ENCODE measurements at places on chromosomes 1 and 21.

- DNase-seq = peak; percentile 88
These were observed at the start of the genes CFAP57 and EBNA1BP2 for GRCh38 chr1:43171876-43172526. Gene CFAP57 (plus strand): TSS chr1:43172330. CDS start chr1:43172754, 424 bp downstream. Gene EBNA1BP2 (minus strand): TSS chr1:43172290. CDS start chr1:43172118, 172 bp downstream.

GRCh38 chr1:204713541-204713940 lies 28.0 kb upstream of the LRRN2 start:
- no peak for DNase-seq

GRCh38 chr1:23799570-23800399 lies 769 bp downstream of the GALE start:
- DNase-seq = no peak

DNA sequence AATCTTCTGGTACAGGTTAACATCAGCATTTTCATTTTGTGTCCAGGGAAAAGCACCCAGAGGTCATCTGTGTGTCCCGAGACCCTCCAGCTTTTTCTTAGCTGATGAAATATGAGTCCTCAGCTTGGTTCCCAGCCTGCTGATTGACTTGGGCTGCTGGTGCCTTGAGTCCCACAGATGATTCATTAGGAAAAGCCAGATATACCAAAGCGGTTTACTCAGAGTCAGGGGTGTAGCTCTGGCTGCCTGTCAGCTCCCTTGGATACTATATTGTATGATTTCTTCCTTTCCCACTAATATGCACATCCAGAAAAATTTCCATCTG lies 43.7 kb upstream of the MAB21L3 start:
- DNase-seq = no peak

GRCh38 chr1:89271341-89272015 lies 1.2 kb downstream of the GBP5 start:
- DNase-seq = no peak

- DNase-seq = no peak
These were observed 35.9 kb upstream of the ZRANB2 start for GRCh38 chr1:71116729-71117128.

GRCh38 chr1:101392552-101392951 lies 155.7 kb downstream of the S1PR1 start:
- DNase-seq = no peak

DNA sequence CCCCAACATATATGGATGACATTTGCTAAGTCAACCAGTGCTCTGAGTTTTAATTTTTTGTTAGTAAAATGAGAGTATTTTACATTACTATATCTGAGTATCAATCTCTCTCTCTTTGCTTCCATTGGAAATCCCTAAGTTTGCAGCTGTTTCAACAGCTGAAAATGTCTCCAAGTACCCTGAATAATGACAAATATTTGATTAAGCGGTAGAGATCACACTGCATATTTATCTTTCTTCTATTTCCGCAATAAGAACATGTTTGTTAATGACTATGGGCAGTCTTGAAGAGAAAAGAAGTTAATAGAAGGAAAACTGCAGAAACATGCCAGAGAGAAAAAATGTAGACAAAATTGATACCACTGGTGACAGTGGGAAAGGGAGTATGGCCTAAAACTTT lies 1117.5 kb downstream of the NCAM2 start:
- no peak for DNase-seq

- no peak for DNase-seq
These were observed 19.0 kb upstream of the AGO1 start for GRCh38 chr1:35863881-35864625.

DNA sequence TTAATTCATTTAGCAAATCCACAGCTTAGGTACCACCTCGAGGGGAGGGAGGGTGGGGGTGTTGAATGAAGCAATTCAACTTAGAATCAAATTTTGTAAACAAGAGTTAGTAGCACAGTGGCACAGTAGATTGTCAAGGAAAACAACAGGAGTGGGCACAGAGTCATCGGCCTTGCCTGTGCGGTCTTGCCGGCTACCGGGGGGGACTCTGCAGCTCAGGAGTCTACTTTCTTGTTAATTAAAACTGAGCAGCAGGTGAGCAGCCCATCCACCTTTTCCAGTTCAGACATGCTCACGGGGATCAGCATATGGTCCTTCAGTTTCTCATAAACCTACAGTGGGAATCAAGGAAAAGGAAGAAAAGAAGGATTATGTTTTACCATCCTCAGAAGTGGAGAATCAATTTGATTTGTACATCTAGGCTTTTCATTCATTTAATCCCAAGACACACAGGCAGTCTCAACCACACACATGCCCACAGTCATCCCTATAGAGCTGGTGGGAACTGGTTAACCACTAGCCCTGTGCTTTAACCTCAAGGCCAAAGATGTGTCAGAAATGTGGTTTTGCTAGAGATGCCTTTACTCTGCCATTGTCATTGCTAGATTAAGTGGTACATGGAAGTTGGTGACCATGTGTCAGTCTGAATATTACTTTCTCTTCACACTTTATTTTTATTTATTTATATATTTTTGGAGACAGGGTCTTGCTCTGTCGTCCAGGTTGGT lies 45.0 kb upstream of the BCL10 start:
- DNase-seq = no peak

DNA sequence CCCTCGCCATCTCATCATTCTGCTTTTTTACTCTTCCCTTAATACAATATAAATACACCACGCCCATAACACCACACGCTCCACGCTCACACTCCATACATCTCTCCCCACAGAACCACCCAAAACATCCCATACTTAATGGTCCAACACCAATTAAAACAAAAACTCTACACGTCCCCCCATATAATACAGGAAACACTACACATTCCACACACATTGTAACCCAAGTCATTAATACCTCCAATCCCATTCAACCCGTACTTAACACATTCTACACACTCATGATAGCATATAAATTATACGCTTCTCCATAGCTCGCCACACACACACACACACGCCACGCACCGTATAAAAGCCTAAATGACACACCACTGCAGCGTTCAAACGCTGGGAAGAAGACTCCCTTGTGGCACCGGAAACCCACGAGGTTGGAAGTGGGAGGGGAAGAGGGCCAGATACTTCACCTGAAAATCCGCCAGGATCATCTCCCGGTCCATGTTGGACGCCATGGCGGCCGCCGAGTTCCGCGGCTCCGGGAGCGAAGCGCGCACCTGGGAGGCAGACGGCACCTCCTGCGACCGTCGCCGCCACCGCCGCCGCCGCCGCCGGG lies 659 bp downstream of the FAF1 start:
- DNase-seq = no peak

DNA sequence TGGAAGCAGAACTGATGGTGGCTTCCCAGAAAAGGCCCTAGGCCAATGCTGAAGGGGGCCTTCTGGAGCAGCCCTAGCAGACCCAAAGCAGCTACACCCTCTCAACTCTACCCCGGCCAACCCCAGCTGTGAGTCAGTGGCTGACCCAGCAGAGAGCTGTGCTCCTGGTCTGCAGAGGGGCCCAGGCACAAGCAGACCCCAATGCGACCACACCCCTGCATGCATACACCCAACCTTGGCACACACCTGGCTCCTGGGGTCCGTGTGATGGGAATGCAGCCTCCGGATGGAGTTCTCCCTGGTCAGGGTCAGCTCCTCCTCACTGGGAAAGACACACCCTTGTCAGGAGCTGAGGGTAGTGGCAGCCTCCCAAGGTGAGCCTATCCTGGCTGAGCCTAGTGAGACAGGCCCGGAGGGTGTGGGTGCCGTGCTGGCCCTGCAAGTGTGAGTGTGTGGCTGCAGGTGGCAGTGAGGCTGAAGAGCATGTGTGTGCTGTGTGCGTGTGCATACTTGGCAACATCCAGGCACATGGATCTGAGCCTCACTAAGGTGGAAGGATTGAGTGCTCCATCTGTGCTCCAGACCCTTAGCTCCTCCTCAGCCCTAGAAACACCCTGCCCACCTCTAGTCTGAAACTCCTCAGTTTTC lies 3.9 kb upstream of the ARHGAP30 start:
- DNase-seq = no peak

DNA sequence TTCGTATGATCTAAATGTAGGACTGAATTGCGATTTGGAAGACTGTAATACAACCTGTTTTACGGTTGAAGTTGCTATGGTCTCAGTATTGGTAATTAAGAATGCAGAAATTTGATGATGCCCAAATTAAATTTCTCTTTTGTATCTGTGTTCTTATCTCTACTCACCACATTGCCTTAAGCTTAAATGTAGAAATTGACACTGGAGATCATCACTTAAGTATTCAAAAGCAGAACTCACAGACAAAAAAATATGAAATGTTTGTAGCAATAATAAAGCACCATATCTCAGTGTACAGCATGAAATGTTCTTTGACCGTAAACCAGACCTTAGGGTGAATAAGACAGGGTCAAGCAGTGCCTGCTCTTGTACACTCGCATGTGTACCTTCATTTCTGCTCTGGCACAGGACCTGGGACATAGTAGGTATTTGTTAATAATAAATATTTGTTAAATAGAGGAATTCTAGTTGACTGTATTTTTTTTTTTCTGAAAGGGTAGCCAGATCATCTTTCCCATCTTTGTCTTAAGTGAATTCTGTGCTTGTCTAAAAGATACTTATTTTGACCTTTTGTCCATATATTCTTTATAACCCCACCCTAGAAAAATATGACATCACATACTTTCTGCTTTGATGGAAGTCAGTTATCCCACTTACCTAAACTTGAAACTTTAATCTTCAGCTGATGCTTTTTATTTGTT lies 1.5 kb downstream of the CDC7 start:
- no peak for DNase-seq

DNA sequence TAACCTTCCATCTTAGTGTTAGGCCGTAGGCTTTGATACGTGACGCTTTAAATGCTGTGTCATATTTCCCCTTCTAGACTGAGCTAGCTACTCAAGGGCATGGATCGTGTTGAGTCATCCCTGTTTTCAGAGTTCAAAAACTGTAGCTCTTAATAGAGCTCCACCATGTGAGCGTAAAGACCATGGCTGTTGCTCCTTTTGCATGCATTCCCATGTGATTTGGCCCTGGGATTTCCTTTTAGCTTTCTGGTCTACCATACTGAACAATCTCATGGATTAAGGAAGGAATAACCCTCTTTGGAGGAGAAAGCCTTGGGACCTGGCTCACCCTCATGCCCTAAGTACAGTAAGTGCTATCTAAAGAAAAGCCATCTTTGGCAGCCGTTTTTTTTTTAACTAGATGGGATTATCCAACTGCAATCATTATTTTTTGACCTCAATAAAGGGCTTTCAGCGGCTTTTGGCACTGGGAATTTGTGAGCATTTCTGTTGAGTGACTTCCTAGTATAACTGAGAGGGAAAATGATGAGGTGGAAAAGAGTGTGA lies 76.6 kb downstream of the PLPP3 start:
- no peak for DNase-seq

DNA sequence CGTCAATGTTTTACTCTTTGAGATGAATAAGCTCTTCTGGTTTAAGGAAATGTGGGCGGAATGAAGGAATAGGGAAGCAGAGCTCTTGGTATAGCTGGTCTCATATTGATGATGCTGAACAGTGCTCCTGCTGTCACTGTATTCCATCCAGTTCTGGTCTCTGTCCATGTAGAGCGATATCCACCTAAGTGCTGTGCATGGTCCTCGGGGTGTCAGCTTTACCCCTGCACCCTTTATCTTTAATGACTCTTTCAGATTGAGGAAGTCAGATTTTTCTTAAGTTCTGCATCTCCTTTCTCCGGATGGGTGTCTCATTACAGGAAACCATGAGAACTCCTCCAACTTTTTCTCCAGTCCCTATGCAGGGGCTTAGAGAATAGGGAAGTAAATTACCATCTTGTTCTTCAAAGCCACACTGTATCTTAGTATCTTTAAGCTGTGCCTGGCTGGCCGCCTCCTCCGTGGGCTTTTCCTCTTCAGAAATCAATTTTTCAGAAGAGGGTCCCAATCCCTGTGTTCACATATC lies 52.9 kb downstream of the PDE4B start:
- no peak for DNase-seq

- DNase-seq = no peak
These were observed 9.6 kb upstream of the USP24 start for GRCh38 chr1:55224729-55225128.

GRCh38 chr1:182003953-182004586 lies 57.4 kb downstream of the ZNF648 start:
- DNase-seq = no peak

DNA sequence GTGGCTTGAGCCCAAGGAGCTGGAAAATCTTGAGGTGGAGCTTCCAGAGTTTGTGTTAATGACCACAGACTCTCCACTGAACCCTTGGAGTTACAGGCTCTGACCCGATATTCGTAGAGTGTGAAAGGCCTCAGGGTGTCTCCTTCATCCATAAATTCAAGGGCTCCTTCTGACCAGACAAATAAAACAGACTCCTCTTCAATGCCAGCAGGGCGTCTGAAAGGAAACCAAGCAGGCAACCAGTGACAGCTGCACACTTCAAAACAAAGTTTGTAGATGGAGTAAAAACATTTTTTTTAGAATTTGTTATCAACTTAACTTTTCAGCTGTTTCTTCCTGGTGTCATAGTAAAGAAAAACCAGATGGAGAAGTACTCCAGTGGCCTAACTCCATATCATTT lies 161.1 kb downstream of the KCTD3 start:
- no peak for DNase-seq

- DNase-seq = no peak
These were observed 5.7 kb downstream of the BCL2L15 start for GRCh38 chr1:113881661-113882060.

DNA sequence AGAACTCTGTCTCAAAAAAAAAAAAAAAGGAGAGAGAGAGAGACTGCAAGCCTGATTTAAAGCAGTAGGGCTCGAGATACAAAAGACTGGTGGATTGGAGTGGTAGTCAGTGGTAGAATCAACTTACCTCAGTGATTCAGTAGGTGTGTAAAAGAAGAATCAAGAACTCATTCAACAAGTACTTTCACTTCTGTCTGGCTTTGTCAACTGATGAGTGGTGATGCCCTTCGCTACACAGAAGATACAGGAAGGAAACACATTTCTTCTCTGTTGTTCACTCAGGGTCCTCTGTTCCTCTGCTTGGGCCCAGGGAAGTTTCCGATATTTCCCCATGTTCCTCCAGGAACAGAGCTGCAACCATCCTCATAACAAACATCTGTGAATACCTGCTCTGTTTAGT lies 68.6 kb upstream of the COG2 start:
- no peak for DNase-seq

- DNase-seq = no peak
These were observed 17.4 kb downstream of the TNFRSF1B start for GRCh38 chr1:12184008-12184681.

DNA sequence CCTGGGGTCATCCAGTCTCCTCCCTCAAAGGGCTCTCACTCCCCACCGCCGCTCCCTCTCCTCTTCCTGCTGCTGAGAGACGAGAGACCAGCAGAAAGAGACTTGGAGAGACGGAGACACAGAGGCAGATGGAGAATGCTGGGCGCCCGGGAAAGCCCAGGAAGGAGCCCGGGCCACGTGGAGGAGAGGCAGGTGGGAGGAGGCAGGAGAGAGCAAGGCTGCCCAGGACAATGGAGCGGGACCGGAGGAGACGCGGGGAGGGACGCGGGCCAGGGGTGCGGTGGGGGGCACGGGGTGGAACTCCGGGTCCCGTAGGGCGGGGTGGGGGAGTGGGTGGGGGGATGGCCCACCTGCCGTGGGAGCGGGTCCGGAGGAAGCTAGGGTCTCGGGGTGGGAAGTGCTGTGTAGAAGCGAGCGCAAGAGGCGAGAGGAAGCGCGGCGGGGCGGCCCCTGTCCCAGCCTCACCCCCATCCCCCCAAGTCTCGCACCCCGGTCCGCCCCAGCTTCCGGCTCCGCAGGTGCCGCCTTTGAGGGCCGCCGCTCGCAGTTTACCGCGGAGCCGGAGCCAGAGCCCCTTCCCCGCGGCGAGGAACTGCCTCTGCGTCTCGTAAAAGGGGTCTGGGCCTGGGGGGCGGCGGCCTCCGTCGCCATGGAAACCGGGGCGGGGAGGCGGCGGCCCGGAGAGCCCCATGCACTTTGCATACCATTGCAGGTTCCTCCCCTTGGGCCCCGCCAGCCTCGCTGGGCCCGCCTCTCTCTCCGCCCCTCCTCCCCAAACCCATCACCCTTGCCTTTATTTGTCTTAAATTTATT lies 11.7 kb upstream of the EPHA2 start:
- peak; percentile 62 for DNase-seq

GRCh38 chr1:58011978-58012377 lies 534.5 kb downstream of the OMA1 start:
- DNase-seq = no peak
